Stimulated activated CD8-positive, alpha-beta memory T cell treated with anti-CD3 and anti-CD28 coated beads, Interleukin-4, amount 100 ng/mL, for 4 hours (primary cell): ENCODE measurements at places on chromosomes 7 and 10.

DNA sequence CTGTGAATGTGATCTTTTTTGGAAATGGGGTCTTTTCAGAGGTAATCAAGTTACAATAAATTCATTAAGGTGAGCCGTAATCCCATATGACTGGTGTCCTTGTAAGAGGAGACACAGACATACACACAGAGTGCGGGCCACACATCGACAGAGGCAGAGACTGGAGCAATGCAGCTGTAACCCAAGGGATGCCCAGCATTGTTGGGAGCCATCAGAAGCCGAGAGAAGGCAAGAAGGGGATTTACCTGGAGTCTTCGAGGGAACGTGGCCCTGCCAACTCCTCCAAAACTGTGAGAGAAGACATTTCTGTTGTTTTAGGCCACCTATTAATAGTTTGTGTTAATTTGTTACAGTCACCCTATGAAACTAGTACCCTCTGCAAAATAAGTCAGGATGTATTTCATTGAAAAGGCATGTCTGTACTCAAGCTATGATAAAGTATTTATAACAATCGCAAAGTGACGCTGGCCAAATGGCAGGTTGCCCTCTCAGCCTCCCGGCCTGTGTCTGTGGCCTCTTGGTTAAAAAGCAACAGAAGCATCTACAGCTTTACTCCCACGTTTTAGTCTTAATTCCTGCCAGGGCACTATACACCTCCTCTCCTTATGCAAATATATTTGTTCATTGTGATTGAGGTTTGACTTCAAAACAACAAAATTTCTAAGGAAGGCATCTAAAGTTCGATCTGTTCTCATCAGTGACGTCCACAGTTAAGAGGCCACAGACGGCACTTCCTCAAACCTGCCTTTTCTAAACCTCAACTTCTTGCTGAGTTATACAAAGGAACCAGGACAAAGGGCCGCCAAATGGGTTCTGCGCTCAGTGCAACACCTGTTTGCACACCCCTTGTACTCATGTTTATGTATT, 46.8 kb downstream of the HIPK2 start:
- no peak for DNase-seq

GRCh38 chr7:22799633-22800032, 23.0 kb downstream of the TOMM7 start:
- DNase-seq, result no peak

DNA sequence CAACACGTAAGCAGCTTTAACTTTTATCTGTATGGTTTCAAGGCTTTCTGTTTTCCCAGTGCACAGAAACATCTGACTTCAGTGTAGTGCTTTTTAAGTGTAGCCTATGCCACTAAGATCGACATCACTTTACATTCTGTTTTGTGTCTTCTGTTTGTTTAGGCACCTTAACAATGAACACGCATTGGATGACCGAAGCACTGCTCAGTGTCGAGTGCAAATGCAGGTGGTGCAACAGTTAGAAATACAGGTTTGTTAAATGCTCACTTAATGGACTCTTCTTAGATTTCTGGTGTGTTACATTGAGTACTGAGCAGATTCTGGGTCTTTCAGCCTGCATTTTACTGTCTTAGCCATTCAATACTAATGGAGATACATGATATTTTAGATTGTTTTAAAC, 237.4 kb downstream of the FOXP2 start:
- DNase-seq, result no peak

DNA sequence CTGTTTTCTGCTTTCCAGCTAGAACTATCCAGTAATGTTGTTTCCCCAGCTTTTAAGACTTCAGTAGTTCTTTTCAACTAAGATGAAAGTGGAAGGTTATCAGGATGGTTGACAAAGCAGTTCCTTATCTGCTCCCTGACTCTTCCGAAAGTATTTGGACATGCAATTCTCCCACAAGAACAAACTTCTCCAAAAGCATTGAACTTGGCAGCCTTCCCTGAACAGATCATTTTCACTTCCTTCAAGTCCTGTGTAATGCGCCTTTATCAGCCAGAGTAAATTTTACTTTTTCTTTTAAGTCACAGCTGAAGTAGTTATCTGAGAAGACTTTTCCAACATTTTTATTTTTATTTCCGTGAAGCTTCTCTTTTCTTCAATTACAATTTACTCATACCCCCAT, 39.7 kb downstream of the CDC14C start:
- no peak for DNase-seq

DNA sequence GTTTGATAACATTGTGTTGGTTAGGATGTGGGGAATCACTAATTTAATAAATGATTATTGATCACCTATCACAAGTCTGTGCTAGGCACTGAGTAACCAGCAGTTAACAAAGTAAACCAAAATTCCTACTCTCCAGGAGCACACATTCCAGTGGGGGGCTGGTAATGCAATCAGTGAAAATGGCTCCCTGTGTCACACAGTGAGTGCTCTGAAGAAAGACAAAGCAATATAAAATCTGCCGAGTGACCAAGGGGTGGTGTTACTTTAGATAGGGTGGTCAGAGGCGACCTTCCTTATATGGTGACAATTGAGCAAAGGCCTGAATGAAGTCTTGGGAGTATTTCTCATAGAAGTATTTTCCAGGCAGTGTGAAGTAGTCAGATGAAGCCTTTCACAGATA, 13.6 kb upstream of the SMC3 start:
- no peak for DNase-seq

DNA sequence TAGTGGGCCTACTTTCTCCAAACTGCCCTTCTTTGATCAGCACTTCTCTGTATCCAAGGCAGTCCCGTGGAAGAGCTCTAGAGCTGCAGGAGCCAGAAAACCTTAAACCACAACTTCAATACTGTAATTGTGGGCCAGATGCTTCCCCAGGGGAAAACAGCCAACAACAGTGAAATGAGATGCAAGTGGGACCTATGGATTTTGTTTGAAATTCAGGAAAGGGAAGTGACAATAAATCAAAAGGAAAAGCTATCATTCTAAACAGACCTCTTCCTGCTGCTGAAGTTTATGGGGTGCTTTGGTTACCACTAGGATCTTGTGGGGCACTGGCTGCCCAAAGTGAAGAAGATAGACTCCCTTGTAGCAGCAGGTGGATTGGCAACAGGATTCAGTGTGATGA, 1031.7 kb downstream of the LRMDA start:
- DNase-seq, result no peak

- no peak for DNase-seq
Observed at GRCh38 chr7:132758986-132759385, 182.7 kb upstream of the PLXNA4 start.

DNA sequence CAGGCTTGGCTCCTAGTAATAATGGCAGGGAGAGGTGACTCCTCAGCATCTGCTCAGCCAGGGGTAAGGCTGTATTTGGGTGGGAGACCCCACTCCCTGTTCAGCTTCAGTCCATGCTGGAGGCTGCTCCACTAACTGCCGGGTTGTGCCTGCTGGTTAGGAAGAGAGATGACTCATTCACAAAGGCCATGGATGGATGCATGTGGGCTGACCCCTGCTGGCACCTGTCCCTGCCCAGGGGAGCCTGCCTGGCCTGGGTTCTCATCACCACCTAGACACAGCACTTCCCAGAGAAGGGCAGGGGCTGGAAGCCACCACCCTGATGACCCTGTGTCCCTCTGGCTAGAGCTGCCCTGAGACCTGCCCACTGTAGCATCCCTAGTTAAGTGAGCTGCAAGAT, 59.0 kb downstream of the VSTM4 start:
- DNase-seq, result no peak

DNA sequence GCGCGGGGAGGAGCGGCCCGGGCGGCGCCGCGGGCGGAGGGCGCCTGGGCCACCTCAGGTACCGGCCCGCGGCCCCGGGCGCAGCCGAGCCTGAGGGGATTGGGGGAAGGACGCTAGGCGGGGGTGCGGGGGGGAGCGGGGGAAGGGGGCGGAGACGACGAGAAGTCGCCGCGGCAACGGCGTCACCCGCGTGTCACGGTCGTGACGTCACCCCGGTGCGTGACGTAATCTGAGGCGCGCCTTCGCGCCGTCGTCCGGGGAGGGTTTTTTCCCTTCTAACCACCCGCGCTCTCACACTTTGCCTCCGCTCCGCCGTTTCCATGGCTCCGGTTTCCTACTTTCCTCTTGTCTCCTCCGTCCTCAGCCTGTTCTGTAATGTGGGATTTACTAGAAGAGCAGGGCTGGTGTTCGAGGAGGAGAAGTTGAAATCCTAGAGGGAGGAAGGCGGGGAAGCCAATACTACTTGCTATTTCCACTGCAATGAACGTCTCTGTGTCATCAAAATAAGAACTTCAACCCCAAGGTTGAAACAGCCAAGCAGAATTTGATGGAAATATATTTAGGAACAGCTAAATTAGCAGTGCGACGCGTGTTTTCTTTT, at the start of gene BRAF:
TSS of gene BRAF (minus strand) at position 109 of the 601 bp plus-strand sequence. CDS start 226 bp downstream, outside the sequence.
- DNase-seq, result peak; percentile 85

GRCh38 chr10:126215746-126216631, 172.3 kb downstream of the ADAM12 start:
- no peak for DNase-seq

- no peak for DNase-seq
Observed at GRCh38 chr10:113732966-113733365, 18.5 kb upstream of the PLEKHS1 start.

- no peak for DNase-seq
Observed at GRCh38 chr7:103487419-103487818, 41.4 kb upstream of the SLC26A5 start.

- no peak for DNase-seq
Observed at GRCh38 chr7:28037220-28038010, 143.2 kb downstream of the JAZF1 start.

DNA sequence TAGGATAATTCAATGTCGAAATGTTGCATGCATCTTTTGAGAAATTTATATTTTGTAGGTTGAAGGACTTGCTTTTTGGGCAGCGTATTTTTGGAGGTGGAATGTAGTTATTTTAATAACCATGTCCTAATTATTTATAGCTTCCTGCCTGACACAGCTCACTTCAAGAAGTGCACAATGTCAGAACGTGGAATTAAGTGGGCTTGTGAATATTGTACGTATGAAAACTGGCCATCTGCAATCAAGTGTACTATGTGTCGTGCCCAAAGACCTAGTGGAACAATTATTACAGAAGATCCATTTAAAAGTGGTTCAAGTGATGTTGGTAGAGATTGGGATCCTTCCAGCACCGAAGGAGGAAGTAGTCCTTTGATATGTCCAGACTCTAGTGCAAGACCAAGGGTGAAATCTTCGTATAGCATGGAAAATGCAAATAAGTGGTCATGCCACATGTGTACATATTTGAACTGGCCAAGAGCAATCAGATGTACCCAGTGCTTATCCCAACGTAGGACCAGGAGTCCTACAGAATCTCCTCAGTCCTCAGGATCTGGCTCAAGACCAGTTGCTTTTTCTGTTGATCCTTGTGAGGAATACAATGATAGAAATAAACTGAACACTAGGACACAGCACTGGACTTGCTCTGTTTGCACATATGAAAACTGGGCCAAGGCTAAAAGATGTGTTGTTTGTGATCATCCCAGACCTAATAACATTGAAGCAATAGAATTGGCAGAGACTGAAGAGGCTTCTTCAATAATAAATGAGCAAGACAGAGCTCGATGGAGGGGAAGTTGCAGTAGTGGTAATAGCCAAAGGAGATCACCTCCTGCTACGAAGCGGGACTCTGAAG, 620 bp downstream of the ZRANB1 start:
- no peak for DNase-seq

DNA sequence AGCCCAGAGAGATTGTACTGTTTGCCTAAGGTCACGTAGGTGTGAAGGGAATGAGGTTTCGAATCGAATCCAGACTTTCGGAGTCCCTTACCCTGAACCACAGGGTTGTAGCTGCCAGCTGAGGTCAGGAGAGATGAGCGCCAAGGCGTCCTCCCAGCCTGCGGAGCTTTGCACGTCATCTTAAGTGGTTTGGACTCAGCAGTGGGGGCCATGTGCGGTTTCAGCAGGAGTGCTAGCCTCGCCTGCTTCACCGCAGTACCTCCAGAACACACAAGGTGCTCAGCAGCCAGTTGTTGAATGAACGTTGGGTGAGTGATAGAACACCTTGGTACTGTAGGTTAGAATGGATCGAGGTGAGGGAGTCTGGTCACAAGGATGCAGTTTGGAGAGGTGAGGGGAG, 74.9 kb upstream of the PPIF start:
- DNase-seq, result no peak

- no peak for DNase-seq
Observed at GRCh38 chr7:87091487-87092066, 32.1 kb upstream of the ELAPOR2 start.

- DNase-seq, result no peak
Observed at GRCh38 chr10:21526188-21526859, 842 bp upstream of the SKIDA1 start.

DNA sequence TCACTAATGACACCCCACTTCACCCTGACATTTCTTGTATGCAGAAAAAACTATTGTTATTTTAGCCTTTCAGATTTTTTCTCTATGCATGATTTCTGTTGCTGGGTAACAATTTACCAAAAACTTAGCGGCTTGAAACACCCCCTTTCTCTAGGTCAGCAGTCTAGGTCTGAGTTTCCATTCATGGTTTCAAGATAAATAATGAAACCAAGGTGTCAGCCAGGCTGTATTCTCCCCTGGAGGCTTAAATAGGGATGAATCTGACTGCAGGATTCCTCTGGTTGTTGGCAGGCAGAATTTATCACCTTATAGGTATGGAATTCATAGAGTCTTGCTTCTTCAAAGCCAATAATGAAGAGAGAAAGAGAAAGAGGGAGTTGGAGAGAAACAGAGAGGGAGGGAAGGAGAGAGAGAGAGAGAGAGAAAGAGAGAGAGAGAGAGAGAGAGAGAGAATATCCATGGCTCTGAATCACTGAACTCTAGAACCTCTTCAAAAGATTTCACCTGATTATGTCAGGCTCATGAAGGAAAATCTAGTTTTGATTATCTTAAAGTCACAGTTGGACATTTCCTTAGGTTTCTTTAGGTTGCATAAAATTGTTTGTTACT, 1224.6 kb upstream of the LRRTM3 start:
- DNase-seq, result no peak

GRCh38 chr7:121113288-121113687, 124.8 kb downstream of the CPED1 start:
- DNase-seq, result no peak

- DNase-seq, result no peak
Observed at GRCh38 chr10:60314069-60314940, 75.4 kb downstream of the ANK3 start.

GRCh38 chr7:6433784-6434615, 13.8 kb downstream of the DAGLB start:
- no peak for DNase-seq

DNA sequence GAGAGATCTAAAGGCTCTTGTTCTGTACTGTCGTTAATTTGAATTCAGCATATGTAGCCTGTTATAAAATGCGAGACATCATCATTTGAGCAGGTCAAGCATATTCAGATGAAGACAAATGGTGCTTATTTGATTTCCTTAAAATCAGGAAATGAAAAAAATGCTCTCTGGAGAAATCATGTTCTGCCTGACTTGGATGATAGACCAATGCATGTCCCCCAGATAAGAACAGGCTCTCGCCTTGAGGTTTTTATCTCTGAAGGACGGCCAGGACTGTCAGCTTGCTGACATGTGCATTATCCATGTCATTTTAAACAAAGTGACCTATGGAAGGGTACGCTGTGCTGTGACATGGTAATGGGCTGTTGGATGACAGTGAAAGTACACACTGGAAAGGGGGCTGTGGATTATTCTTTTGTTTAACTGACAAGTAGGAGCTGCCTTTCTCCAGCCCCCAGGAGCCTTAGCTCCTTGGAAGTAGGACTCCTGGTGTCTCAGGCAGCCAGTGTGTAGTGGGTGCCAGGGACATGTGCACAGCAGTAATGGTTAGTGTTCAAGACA, 695.1 kb upstream of the GALNT17 start:
- DNase-seq, result no peak
